Neural crest cell (in vitro differentiated cells): ENCODE measurements at places on chromosomes 11 and 22. TPM values are rescaled to one million over a fixed set of nuclear protein-coding genes. Genes with fewer than 3 reads are reported as not detected.

Gene MFNG
- total RNA-seq, result 3.2 and 4.7 TPM in 2 replicates

Gene CD82
- total RNA-seq, result 10.3 and 14.1 TPM in 2 replicates

GRCh38 chr11:11401960-11402535 is 49.0 kb upstream of the CSNK2A3 start:
- H3K4me3 ChIP-seq, result no peak overlapping the region
- H3K36me3 ChIP-seq, result no peaks in the 10 kb centered on the region
- no peaks in the 10 kb centered on the region for H3K4me1 ChIP-seq
- no peak overlapping the region for H3K27ac ChIP-seq
- DNase-seq, result no peak

- H3K27me3 ChIP-seq, result no peaks in the 10 kb centered on the region
- H3K36me3 ChIP-seq, result peaks cover 11% of the 10 kb centered on the region
- no peak for DNase-seq
- H3K4me3 ChIP-seq, result peak within 1 kb of the TSS; percentile 99
These were observed at the start of gene AASDHPPT for GRCh38 chr11:106077609-106078455. AASDHPPT (plus strand) TSS chr11:106077662; CDS start chr11:106077711, 49 bp downstream.

GRCh38 chr11:116871248-116871647 is 33.8 kb upstream of the APOA1 start:
- DNase-seq, result no peak
- H3K4me1 ChIP-seq, result no peaks in the 10 kb centered on the region
- no peak overlapping the region for H3K27ac ChIP-seq
- peaks cover 14% of the 10 kb centered on the region for H3K36me3 ChIP-seq
- H3K4me3 ChIP-seq, result no peak overlapping the region

GRCh38 chr11:76369406-76369805 is 11.5 kb downstream of the THAP12 start:
- DNase-seq, result no peak
- H3K27ac ChIP-seq, result no peak overlapping the region
- no peak overlapping the region for H3K4me3 ChIP-seq
- H3K27me3 ChIP-seq, result no peaks in the 10 kb centered on the region
- H3K4me1 ChIP-seq, result peaks cover 16% of the 10 kb centered on the region

DNA sequence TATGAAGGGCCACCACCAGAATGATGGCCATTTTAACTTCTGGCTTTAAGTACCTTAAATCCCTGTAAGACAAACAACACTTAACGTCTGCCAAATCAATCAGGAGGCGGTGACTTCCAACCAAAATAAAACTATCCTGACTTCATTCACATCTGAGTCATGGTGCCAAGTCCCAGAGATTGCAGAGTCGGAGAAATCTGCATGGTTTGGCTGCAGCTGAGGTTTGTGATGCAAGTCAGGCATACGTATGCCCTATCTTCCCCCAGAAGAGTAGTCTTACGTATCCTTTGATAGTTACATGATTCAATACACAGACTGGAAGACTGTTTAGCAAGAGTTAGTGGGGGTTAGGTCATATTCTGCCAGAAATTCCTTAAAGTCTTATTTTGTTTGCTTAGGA is 1.7 kb upstream of the GAB2 start:
- no peak for DNase-seq
- H3K27ac ChIP-seq, result no peak overlapping the region
- peaks cover 35% of the 10 kb centered on the region for H3K4me1 ChIP-seq
- peaks cover 23% of the 10 kb centered on the region for H3K27me3 ChIP-seq
- H3K4me3 ChIP-seq, result peak overlapping the region; percentile 95
- no peaks in the 10 kb centered on the region for H3K36me3 ChIP-seq

- no peak for DNase-seq
- H3K27me3 ChIP-seq, result peaks cover 8% of the 10 kb centered on the region
- H3K36me3 ChIP-seq, result no peaks in the 10 kb centered on the region
- H3K4me1 ChIP-seq, result peaks cover 8% of the 10 kb centered on the region
- H3K27ac ChIP-seq, result no peak overlapping the region
These were observed 66.2 kb upstream of the TCF20 start for GRCh38 chr22:42336527-42337227.
